ENCODE measurements at places on chromosomes 12 and 14. TPM values are rescaled to one million over a fixed set of nuclear protein-coding genes. Genes with fewer than 3 reads are reported as not detected.

CCDC175 gene
- total RNA-seq, result not detected

- H3K27me3 ChIP-seq, result no peaks in the 10 kb centered on the region
- no peak overlapping the region for H3K4me3 ChIP-seq
- no peak overlapping the region for H3K27ac ChIP-seq
- no peaks in the 10 kb centered on the region for H3K36me3 ChIP-seq
- DNase-seq, result no peak
Observed at GRCh38 chr12:92546635-92547348, 156.0 kb upstream of the PLEKHG7 start.

DNA sequence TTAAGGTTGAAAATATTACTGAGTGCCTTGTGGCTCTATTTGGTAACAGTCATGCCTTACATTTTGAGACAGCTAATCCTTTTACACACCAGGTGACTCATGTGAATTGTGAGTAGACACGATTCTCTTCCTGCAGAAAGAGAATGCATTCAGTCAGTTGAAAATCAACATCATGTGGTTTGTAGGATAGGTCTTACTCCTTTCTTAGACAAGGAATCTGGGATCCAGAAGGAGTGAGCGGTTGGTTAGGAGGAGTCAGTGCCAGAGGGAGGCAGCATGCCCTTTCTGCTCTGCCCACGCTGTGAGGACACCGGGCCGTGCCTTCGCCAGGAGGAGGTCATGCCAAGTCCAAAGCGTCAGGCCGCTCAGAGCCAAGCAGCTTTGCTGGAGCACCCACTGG lies 47.6 kb downstream of the TRAF3 start:
- H3K4me3 ChIP-seq, result no peak overlapping the region
- H3K4me1 ChIP-seq, result peaks cover 4% of the 10 kb centered on the region
- H3K27me3 ChIP-seq, result no peaks in the 10 kb centered on the region
- H3K27ac ChIP-seq, result no peak overlapping the region

DNA sequence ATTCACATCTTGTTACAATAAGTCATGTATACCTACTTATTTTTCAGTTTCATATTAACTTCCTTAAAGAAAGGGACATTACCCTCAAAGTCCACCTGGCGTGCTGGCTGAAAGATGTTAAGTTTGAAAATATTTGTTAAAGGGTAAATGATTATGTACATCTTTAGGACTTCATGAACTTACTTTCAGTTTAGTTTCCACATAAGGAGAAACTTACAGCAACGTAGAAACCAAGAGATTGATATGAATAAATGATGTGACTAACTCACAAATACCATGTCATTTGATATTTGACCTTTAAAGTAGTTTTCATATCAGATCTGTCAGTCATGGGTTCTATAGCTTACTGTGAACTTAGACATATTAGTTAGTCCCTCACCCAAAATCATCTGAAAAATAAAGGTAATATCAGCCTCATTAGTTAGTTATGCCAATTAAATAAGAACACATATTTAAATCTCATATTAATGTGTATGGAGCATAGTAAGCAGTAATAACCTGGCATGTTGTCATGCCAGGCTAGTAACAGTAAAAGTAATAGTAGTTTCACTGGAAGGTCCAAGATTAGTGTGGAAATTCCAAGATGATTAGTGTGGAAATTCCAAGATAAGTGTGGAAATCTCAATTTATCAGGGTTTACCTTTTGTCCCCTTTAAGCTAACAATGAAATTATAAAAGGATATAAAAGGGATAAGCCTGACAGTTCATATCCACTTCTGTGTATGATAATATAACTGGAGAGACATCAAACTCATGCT lies 1.9 kb upstream of the CLEC2D start:
- no peak overlapping the region for H3K27ac ChIP-seq
- no peaks in the 10 kb centered on the region for H3K27me3 ChIP-seq
- H3K36me3 ChIP-seq, result peaks cover 8% of the 10 kb centered on the region
- DNase-seq, result no peak
- H3K4me1 ChIP-seq, result no peaks in the 10 kb centered on the region

ZFHX2 gene
- total RNA-seq, result 2.3 TPM

- H3K36me3 ChIP-seq, result no peaks in the 10 kb centered on the region
- no peak overlapping the region for H3K4me3 ChIP-seq
- no peaks in the 10 kb centered on the region for H3K27me3 ChIP-seq
- no peaks in the 10 kb centered on the region for H3K4me1 ChIP-seq
Observed at GRCh38 chr14:99318091-99318958, 46.3 kb upstream of the BCL11B start.

DNAI7 gene
- total RNA-seq, result 0.49 TPM

DNA sequence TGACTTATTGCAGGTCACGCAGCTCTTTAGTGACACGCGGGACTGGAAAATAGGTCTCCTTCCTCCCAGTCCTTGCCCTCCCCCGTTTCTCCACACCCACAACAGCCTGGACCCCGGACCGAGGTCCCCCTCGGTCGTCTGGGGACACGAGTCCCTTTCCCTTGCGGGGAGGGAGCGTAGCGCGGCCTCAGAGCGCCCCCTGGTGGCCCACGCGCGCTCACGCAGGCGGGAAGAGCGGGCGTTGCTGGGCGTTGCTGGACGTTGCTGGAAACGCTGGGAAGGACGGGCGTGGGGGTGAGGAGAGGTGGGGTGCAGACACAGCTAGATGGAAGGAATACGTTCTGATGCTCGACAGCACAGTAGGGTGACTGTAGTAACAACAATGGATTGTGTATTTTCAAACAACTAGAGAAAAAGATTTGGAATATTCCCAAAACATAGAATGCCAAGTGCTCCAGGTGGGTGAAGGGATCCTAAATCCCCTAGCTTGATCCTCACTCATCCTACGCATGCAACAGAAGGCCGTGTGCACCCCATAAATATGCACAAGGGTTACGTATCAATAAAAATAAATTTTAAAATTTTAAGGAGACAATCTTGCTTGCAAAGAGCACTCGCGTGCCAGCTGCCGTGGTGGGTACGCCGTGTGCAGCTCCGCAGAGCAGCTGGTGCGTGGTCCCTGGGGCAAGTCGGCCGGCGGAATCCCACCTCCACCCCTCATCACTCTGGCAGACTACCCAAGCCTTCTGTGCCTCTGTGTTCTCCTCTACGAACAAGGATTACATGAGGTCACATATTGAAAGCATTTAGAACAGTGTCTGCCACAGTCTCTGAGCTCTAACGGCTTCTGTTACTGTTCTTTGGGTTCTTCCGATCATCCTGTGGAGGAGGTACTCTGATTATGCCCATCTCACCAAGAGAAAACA lies 87.4 kb downstream of the B4GALNT3 start:
- H3K27ac ChIP-seq, result no peak overlapping the region
- no peaks in the 10 kb centered on the region for H3K27me3 ChIP-seq
- no peak overlapping the region for H3K4me3 ChIP-seq
- peak; percentile 85 for DNase-seq
- H3K36me3 ChIP-seq, result no peaks in the 10 kb centered on the region
- no peaks in the 10 kb centered on the region for H3K4me1 ChIP-seq

DNA sequence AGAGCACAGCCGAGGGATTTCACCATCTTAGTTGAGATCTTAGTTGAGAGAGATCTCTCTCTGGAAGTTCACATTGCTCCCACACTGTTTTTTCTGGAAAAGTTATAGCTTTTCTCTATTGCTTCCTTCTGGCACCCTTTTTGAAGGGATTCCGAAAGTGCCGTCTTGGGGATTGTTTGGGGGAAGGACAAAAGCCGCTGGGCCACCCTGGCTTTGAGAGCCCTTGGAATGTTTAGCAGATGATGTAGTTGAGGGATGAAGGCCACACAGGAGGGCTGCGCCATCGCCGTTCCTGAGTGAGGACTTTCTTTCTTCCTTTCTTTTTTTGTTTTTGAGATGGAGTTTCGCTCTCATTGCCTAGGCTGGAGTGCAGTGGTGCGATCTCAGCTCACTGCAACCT lies 17.7 kb downstream of the PLEKHG3 start:
- no peaks in the 10 kb centered on the region for H3K36me3 ChIP-seq
- no peak for DNase-seq
- no peaks in the 10 kb centered on the region for H3K27me3 ChIP-seq

DNA sequence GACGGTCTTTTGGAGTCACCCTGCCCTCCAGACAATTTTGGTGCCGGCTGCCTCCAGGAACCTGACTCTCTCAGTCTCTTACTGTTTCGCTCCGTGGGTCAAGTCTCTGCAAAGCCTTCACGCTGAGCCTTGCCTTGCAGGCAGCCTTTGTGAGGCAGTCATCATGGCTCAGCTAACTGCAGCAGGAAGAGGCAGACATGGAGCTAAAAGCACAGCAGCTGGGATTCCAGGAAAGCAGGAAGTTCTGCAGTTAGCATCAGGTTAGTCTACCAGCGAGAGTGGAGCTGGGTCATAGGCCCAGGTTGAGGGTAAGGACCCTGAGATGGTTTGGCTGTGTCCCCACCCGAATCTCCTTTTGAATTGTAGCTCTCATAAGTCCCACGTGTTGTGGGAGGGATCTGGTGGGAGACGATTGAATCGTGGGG lies 305.4 kb downstream of the PCNX1 start:
- H3K36me3 ChIP-seq, result no peaks in the 10 kb centered on the region
- DNase-seq, result no peak
- no peak overlapping the region for H3K4me3 ChIP-seq
- no peak overlapping the region for H3K27ac ChIP-seq

DNA sequence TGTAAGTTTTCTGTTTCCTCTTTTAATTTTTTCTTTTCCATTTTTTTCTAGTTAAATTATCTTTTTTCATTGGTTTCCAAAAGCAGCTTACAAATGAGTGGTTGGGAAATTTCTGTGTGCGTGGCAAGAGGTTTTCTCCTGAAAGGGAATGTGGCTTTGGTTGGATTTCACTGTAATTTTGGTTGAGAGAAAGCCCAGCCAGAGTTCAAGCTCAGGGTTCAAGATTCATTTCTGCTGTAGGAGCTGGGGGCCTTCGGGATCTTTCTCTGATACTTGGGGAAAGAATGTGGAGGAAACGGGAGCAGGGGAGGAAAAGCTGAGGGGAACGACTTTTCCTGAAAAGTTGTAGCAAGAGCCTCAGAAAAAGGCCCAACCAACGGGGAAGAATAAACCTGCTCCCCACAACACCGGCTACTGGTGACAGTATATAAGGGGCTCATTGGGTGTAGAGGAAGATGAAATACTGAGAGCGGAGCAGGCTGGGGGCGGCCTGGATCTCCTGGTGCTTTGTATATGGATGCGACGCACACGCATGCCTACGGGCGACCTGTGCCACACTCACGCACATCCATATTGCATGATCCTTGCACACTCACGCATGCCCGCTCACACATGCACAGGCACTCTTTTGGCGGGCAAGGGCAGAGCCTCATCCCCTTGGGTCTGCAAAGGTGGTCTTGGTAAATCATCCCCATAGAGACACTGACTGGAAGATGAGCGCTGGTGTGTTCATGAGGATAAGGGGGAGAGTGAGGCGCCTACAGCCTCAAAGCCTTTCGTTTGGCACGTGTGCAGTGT lies 1.9 kb downstream of the HOXC10 start:
- H3K27ac ChIP-seq, result no peak overlapping the region
- H3K4me1 ChIP-seq, result peaks cover 15% of the 10 kb centered on the region
- H3K4me3 ChIP-seq, result no peak overlapping the region

DNA sequence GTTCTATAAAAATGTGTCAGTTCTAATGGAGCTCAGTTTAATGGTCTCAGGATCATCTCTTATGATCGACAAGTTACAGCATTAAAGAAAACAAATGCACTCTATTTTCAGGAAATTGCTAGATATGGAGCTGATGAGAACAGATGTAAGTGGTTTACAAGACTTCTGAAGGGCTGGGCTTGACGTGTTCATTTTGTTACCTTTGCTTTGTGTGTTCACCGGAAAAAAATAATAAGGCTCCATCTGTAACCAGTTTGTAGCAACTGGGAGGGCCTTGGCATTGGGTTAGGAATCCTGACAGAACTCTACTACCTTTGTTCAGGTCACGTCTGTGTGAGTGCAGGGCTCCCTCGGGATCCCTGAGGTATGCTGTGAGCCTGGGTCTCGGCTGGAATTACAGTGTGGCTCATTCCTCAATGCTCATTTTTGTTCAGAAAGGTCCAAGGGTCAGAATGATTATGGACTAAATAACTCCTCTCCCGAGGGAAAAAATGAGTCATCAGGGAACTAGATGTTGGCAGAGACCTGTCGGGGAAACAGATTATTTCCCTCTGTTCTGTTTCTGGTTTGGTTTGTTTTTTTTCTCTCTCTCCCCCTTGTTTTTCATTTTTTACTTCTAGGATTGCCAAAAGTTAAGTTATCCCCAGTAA lies 158.0 kb downstream of the SLC5A8 start:
- no peak overlapping the region for H3K27ac ChIP-seq
- H3K4me3 ChIP-seq, result no peak overlapping the region
- H3K4me1 ChIP-seq, result no peaks in the 10 kb centered on the region
- H3K36me3 ChIP-seq, result no peaks in the 10 kb centered on the region

- H3K27me3 ChIP-seq, result no peaks in the 10 kb centered on the region
- no peak for DNase-seq
- H3K4me1 ChIP-seq, result peaks cover 45% of the 10 kb centered on the region
- H3K36me3 ChIP-seq, result no peaks in the 10 kb centered on the region
- no peak overlapping the region for H3K4me3 ChIP-seq
Observed at GRCh38 chr12:93819050-93819491, 141.9 kb downstream of the CRADD start.

DNA sequence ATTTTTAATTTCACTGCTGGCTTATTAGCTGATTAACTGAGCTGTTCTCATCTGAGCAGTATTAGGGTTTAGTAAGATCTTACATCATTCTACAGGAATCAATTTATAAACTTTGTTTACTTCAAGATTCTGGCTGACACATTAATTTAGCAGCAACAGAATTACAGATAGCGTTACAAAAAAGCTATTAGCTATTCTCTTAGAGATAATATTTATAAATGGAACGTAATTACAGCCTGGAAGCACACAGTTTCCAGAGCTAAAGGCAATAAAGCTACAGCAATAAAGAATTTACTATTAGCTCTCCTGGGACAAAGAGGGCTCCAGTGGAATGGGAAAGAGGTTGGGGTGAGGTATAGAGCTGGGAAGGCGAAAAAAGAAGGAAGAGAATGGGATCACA lies 34.7 kb downstream of the PDE6H start:
- no peaks in the 10 kb centered on the region for H3K4me1 ChIP-seq
- no peak overlapping the region for H3K4me3 ChIP-seq
- no peaks in the 10 kb centered on the region for H3K27me3 ChIP-seq
- no peaks in the 10 kb centered on the region for H3K36me3 ChIP-seq

POTEM gene
- total RNA-seq, result not detected

PSME1 gene
- 171 TPM for total RNA-seq

- DNase-seq, result no peak
- no peak overlapping the region for H3K4me3 ChIP-seq
- H3K27ac ChIP-seq, result no peak overlapping the region
- H3K27me3 ChIP-seq, result no peaks in the 10 kb centered on the region
- no peaks in the 10 kb centered on the region for H3K36me3 ChIP-seq
Observed at GRCh38 chr12:93225094-93225493, 152.6 kb upstream of the NUDT4 start.

BATF gene
- total RNA-seq, result 4.9 TPM

DNA sequence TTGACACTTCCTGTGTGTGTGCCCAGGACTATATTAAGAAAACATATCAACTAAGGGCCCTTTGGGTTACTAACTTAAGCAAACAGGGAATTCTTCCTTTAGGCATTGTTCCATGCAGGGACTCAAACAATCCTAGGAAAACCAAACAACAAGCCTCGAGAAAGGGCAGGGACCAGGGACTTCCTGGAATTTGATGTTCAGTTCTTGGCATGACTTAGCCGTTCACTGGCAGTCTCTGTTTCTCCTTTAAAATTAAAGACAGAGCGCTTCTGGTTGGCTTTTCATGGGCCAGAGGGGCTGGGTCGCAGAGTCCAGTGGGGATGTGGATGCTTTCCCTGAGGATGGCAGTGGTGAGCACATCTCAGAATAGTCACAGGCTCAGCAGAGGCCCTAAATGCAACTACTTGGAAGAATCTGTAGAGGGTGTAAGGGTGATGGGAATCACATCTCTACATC lies 35.2 kb downstream of the RNFT2 start:
- no peaks in the 10 kb centered on the region for H3K36me3 ChIP-seq
- H3K27me3 ChIP-seq, result no peaks in the 10 kb centered on the region
- no peak overlapping the region for H3K27ac ChIP-seq

- no peaks in the 10 kb centered on the region for H3K27me3 ChIP-seq
- no peak for DNase-seq
- H3K36me3 ChIP-seq, result no peaks in the 10 kb centered on the region
- no peak overlapping the region for H3K27ac ChIP-seq
Observed at GRCh38 chr12:72230589-72230988, 41.6 kb upstream of the TRHDE start.
